ENCODE measurements at places on chromosomes 1 and 21.

- no peaks in the 10 kb centered on the region for H3K36me3 ChIP-seq
- no peak for DNase-seq
- H3K27me3 ChIP-seq = no peaks in the 10 kb centered on the region
- no peak overlapping the region for H3K4me3 ChIP-seq
Measured at GRCh38 chr1:37127254-37127748, 93.0 kb upstream of the GRIK3 start.

DNA sequence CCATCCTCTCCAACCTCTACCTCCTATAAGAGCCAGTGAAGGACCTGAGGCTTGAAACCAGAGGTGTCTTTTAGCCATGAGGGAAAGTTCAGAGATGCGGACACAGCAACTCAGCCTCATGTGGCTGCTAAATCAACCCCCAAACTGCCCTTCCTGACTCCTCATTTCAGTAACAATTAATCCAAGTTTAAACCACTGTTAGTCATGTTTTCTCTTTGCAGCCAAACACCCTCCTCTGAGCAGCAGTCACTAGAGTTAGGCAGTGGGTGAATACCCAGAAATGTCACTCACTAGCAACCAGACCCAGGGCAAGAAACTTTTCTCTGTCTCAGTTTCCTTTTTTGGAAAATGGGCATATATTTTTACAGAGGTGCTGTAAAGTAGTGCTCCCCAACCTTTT, 71.2 kb downstream of the KCNJ15 start:
- H3K27ac ChIP-seq = no peak overlapping the region
- H3K36me3 ChIP-seq = no peaks in the 10 kb centered on the region
- no peak for DNase-seq
- no peaks in the 10 kb centered on the region for H3K27me3 ChIP-seq
- no peaks in the 10 kb centered on the region for H3K4me1 ChIP-seq
- no peak overlapping the region for H3K4me3 ChIP-seq

DNA sequence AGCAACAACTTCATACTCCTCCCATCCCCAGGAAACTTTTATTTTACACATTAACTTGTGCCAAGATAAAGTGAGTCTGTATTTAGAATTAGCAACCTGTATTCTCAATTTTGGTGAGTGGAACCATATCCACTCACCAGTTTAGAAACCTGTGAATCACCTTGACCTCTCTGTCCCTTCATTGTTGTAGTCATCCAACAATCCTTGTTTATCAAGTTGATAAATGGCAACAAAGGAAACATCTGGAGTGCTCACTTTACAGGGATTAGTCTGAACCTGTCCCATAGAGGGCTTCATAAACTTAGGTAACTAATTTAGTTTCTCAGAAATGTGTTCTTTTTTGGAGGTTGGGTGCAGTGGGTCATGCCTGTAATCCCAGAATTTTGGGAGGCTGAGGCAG, 3.9 kb upstream of the CLSPN start:
- no peaks in the 10 kb centered on the region for H3K4me1 ChIP-seq
- no peak for DNase-seq
- H3K27me3 ChIP-seq = no peaks in the 10 kb centered on the region

DNA sequence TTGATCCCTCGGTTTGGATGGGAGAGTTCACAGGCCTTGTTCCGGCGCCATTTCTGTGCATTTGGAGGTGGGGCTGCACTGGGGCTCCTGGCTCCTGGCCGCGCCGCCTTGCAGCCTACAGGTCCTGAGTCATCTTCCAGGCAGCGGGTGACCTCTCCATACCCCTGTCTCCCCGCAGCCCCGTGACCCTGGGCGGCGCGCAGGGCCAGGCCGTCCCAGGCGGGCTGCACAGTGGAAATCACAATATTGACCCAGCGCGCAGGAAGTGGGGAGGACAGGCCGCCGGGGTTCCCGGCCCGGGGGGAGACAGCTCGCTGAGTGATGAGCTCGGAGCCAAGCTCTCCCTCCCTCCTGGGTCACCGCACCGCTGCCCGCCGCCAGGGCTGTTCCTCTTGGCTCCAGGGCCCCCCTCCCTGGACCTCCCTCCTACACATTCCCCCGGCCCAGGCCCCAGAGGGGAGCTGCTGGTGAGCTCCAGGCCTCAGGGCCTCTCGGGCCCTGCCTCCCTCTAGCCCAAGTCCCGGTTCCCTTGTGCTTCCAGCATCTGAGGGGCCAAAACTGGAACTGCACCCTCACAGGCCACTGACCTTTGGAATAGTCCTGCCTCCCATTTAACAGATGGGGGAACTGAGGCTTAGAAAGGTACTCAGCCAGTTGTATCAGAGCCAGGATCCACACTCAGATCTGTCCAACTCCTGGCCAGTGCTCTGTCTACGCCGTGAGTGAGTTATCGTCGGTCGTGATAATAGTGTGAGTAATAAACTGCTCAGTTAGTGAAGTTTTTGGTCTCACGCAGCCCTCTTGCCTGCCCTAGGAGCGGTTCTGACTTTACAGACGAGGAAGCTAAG, 142.9 kb upstream of the WNT4 start:
- peaks cover 39% of the 10 kb centered on the region for H3K4me1 ChIP-seq
- H3K4me3 ChIP-seq = no peak overlapping the region
- no peak overlapping the region for H3K27ac ChIP-seq
- no peaks in the 10 kb centered on the region for H3K27me3 ChIP-seq

GRCh38 chr1:236685917-236686814, at the start of gene ACTN2:
ACTN2 (plus strand) TSS chr1:236686499; CDS start chr1:236686674, 175 bp downstream.
- peaks cover 8% of the 10 kb centered on the region for H3K4me1 ChIP-seq
- DNase-seq = peak; percentile 6
- no peaks in the 10 kb centered on the region for H3K36me3 ChIP-seq
- no peak within 1 kb of the TSS for H3K27ac ChIP-seq
- H3K4me3 ChIP-seq = peak within 1 kb of the TSS; percentile 29

DNA sequence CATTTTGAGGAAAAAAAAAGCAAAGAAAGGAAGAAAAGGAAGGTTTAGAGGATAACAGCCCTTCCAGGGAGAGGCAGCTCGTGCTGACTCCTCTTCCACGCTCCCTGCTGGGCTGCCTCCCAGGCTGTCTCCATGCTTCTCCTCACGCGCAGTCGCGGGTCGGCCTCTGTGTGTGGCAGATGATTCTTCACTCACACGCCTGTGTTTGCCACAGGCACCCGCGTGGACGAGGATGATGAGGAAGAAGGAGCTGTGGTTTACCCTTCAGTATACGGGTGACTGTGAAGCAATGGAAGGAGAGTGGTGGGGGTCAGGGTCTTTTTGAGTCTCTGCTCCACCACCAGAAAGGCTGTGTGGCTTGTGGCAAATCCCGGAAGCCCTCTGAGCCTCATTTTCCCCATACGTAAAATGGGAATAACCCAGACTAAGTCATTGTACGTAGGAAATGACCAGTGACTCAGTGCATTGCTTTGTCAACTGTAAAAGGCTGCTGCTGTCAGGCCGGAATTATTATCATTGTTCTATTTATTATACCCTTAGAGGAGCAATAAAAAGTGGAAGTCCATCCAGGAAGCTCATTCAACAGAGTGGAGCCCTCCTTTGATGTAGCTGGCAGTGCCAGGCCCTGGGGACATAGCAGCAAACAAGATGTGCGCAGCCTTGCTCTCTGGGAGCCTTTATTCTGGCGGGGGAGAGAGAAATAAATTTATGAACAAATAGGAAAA, 11.9 kb upstream of the SH2D2A start:
- no peaks in the 10 kb centered on the region for H3K4me1 ChIP-seq
- no peak overlapping the region for H3K27ac ChIP-seq
- H3K36me3 ChIP-seq = no peaks in the 10 kb centered on the region
- no peaks in the 10 kb centered on the region for H3K27me3 ChIP-seq

DNA sequence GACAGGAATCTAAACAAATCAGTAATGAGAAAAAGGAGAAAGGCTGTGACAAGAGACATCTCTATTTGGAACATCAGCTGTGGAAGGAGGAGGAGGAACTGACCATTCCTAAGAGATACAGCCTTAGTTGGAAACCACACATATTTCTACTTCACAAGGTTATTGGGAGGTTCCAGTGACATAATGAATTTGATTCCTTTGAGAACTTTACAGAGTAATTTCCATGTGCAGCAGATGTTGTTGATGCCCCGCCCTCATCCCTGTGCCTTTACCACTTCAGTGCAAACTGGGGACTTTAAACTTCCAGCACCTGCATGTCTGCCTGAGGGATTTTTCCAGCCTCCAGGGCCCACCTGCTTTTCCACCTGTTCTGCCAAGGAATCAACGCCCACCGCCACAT, 9.3 kb upstream of the ST6GALNAC5 start:
- DNase-seq = no peak
- H3K27ac ChIP-seq = no peak overlapping the region
- H3K4me3 ChIP-seq = no peak overlapping the region
- no peaks in the 10 kb centered on the region for H3K4me1 ChIP-seq
- no peaks in the 10 kb centered on the region for H3K27me3 ChIP-seq
- no peaks in the 10 kb centered on the region for H3K36me3 ChIP-seq

GRCh38 chr1:207361889-207362288, 40.4 kb downstream of the CD55 start:
- H3K27ac ChIP-seq = no peak overlapping the region
- no peaks in the 10 kb centered on the region for H3K27me3 ChIP-seq
- H3K4me3 ChIP-seq = no peak overlapping the region
- no peaks in the 10 kb centered on the region for H3K4me1 ChIP-seq

DNA sequence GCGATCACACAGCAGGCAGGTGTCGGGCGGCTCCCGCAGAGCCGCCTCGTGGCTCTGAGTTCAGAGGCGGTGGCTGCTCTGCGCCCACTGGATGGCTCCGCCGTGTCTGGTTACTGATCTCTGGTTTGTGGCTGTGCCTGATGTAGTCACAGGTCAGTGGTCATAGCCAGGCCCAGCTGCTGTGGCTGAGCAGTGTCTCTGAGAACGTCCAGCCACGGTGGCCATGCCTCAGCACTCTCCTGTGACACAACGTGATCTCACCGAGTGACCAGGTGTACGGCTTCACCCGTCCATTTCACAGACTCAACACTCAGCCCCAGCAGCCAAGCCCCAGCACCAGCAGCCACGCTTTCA, 61.2 kb downstream of the KCNN3 start:
- DNase-seq = peak; percentile 79
- no peaks in the 10 kb centered on the region for H3K27me3 ChIP-seq
- H3K36me3 ChIP-seq = no peaks in the 10 kb centered on the region
- no peak overlapping the region for H3K4me3 ChIP-seq

GRCh38 chr1:183487674-183488442, 15.6 kb downstream of the SMG7 start:
- no peak overlapping the region for H3K27ac ChIP-seq
- H3K4me3 ChIP-seq = no peak overlapping the region
- H3K4me1 ChIP-seq = peaks cover 2% of the 10 kb centered on the region

GRCh38 chr1:27520651-27521050, 30.7 kb upstream of the WASF2 start:
- H3K4me3 ChIP-seq = no peak overlapping the region
- H3K4me1 ChIP-seq = peaks cover 51% of the 10 kb centered on the region

DNA sequence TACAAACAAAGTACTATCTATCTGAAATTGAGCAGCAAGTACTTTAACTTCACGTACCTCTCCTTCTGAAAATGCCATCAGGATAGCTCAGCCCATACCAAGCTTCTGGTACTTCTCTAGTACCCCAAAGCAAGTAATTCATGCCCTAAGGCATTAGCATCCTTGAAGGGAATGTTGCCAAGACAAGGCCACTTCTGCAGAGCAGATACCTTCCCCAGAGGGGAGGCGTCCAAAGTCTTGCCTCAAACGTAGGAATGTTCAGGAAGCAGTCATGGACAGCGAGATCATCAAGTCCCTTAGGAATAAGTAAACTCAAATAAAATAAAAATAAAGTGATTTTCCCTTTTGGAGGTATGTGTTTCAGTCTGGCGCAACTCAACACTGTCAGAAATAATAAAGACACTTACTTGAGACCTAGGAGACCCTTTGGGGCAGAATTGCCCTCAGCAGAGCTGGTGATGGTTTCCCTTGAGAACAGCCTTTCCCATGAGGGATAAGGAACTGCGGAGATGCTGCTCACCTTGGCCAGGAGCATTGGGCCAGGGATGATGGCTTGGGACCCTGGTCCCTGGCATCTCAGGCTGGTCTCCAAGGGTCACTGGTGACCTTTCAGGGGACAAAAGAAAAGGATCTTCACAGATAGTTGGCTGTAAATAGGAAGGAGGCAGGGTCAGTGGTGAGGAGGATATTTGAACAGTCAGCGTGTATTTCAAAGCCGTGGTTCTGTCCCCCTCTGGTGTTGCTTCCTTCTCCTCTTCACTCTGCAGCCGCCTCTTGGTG, 522.9 kb downstream of the KIF26B start:
- peaks cover 3% of the 10 kb centered on the region for H3K36me3 ChIP-seq
- H3K27ac ChIP-seq = no peak overlapping the region
- no peaks in the 10 kb centered on the region for H3K27me3 ChIP-seq
- no peak overlapping the region for H3K4me3 ChIP-seq
- peaks cover 4% of the 10 kb centered on the region for H3K4me1 ChIP-seq

DNA sequence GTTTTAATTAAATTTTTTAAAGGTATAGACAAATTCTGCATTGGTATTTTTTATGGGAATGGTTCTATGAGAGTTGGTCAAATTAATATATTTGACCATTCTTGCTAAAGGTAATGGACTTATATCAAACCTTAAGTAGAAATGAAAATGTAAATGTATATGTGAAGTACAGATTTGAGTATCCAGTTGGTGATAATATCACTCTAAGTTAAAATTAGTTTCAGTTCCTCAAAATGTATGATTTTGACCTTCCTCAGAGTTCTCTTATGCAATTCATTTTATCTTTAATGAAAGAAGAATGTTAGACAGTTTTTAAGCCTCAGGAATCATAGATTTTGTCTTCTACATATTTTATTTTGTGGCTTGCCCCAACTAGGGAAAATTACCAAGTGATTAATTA, 1291.5 kb upstream of the B3GALT2 start:
- no peak overlapping the region for H3K27ac ChIP-seq
- no peak overlapping the region for H3K4me3 ChIP-seq
- H3K36me3 ChIP-seq = no peaks in the 10 kb centered on the region
- no peak for DNase-seq
- no peaks in the 10 kb centered on the region for H3K4me1 ChIP-seq
- no peaks in the 10 kb centered on the region for H3K27me3 ChIP-seq

DNA sequence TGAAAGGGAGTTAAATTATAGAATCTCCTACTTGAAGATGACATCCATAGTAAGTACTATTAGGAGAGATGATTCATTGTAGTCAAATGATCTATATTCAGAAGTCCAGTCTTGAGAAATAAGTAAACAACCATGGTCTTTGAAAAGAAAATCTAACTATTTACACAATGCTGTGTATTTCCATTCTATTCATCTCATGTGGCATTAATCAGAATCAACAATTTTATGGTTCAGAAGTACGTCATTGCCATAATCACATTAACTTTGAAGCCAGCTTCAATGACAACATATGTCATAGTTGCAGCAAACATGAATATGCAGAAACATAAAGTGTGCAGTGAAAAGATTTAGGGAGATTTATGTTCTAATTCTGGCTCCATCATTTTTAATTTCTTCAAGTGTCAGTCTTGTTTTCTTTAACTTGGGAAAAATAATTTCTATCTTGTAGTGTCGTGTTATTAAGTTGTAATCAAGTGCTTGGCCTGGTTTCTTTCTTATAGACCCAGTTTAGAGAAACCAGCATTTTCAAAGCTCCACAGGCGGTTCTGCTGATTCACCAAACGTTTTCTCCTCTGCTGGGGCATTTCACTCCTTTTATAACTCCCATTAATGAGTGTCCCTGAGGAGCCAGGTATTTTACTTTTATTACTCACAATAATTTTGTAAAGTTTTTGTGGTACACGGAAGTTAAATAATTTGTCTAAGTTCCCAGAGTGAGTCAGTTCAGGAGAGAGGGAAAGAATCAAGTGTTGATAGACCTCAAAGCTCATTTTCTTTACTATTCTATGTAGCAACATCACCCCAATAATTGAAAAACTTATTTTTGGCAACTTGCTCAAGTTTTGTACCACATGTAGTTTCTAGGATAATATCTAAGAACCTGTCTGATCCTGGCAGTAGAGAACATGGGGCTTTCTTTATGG, 35.9 kb upstream of the PTGS2 start:
- no peaks in the 10 kb centered on the region for H3K27me3 ChIP-seq
- DNase-seq = no peak
- no peak overlapping the region for H3K27ac ChIP-seq

Data from trophoblast cell (in vitro differentiated cells and primary cell).